DMS153 (cell line): ENCODE measurements at places on chromosomes 12 and 14.

GRCh38 chr12:102757154-102757881, 159.7 kb downstream of the PAH start:
- DNase-seq = peak; percentile 5

DNA sequence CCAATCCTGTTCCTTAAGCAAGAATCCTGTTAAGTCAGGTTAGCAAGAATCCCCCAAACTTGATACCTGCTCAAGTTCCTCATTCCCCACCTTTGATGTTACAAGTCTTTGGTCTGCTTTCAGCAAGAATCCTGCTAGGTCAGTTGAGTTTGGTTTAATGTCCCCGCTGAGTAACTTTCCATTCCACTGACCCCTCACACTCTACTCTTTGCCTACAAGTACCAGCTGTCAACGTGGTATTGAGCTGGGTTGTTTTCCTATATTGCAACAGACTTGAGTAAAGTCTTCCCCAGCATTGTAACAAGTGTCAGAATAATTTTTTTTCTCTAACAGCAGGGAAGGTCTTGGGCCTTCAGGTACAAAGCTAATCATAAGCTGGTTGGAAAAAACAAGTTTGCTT, 6.3 kb downstream of the PPM1H start:
- no peak for DNase-seq

DNA sequence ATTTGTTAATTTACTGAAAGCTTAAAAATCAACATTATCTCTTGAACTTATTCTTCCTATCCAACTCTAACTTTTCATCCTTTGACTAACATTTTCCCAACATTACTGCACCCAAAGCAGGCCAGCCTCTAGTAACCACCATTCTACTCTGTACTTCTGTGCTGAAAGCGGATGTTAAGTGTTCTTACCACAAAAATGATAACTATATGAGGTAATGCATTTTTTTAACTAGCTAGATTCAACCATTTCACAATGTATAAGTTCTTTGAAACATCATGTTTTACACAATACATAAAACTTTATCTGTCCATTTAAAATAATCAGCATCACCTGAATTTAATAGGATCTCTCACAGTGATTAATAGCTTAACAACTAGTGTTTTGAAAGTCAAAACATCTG, 468.5 kb upstream of the MGAT4C start:
- DNase-seq = no peak

GRCh38 chr14:103127861-103128598, 4.8 kb downstream of the TNFAIP2 start:
- no peak for DNase-seq

- DNase-seq = peak; percentile 44
Measured at GRCh38 chr14:55107766-55108554, 21.1 kb upstream of the LGALS3 start.

- no peak for DNase-seq
Measured at GRCh38 chr14:65213316-65213715, 111.0 kb upstream of the MAX start.

- DNase-seq = no peak
Measured at GRCh38 chr12:802242-803120, 50.1 kb downstream of the WNK1 start.

DNA sequence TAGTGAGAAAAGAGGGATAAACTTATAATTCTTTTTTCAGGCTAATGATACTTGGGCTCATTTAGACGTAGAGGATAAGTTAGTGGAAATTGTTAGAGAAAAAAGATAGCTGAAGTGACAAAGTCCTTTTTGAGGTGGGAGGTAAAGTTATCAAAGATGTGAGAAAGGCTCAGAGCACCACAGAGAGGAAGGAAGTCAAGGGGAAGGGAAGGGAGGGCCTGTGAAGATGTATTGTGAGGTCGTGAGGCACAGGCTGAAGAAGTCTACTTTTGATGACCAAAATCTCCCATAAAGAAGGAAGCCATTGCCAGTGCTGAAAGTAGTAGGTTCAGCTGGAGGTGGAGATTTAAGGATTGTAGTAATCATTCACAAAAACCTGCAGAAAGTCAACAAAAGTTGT, 19.4 kb upstream of the PTGDR start:
- DNase-seq = no peak

- peak; percentile 59 for DNase-seq
Measured at GRCh38 chr12:64824500-64825142, at the start of gene TBC1D30. Gene TBC1D30, plus strand, starts transcription at chr12:64824647. Its CDS starts 233 bp downstream, at chr12:64824880.

- DNase-seq = peak; percentile 6
Measured at GRCh38 chr12:46110928-46111699, 120.7 kb upstream of the SCAF11 start.

GRCh38 chr12:52587563-52587962, 13.7 kb downstream of the KRT72 start:
- DNase-seq = no peak

- DNase-seq = no peak
Measured at GRCh38 chr12:7229741-7230140, 40.3 kb downstream of the PEX5 start.

DNA sequence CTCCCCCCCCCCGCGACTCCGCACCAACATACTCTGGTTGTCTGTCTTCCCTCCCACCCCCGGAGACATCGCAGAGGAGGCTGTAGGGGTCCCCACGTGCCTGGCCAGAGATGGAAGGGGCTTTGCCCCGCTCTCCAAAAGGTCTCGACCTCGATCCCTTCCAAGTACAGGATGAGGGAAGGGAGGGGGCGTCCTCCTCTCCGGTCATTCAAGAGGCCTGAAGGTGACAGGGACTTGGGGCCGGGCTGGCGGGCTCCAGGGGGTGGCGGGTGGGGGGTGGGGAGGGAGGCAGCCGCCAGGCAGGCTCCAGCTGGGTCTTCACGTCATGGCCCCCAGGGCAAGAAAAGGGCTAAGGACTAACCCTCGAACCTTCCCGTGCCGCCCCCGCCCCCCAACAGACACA, 15.1 kb downstream of the TBX3 start:
- DNase-seq = no peak

DNA sequence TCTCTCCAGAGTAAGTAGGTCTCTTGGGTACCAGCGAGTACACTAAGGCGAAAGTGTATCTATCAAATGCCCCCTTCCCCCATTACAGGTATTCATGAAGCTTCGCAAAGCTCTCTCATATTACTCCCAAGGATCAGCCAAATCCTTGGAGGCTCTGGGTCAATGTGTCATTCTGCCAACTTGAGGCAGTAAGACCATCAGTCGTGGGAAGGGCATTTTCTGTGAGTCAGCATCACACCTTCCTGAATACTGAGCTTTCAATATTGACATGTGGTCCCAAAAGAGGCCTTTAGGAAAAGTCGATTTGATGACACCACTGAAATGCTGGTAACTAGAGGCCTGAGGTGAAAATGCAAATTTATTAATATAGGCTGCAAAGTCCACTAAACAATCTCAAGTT, 323.9 kb downstream of the LRIG3 start:
- DNase-seq = no peak

GRCh38 chr12:95533985-95534384, 17.3 kb downstream of the USP44 start:
- no peak for DNase-seq

DNA sequence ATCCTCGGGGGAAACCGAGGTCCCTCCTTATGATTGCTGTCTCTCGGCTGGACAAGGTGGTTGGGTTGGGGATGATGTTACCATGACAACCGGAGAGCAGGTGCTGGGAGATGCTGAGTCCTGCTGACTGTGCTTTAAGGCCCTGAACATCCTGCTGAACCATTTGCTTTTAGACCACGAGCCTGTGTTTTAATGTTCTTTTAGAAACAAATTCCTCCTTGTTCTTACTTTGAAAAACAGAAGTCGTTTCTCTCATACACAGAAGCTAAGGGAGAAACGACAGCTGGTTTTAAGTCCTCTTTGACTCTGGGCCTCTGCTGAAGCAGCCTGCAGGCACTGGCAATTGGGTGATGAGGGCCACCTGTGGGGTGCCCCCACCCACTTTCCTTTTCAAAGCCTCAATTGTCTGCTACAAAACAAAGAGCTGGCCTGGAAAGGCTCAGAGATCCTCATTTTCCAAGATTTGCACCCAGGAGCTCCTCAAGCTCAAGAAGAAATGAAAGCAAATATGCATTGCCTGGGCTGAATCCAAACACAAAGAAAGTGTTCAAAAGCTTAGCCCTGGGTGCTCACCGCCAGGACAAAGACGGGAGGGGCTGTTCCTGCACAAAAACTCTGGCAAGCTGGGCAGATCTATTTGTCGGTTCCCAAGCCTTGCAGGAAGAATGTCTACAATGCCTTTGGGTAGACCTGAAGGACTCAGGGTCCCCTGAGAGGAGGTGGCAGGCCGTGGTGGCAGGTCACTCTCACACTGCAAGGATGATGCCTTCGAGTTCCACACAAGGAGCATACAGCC, 90.0 kb upstream of the CLMN start:
- DNase-seq = no peak

DNA sequence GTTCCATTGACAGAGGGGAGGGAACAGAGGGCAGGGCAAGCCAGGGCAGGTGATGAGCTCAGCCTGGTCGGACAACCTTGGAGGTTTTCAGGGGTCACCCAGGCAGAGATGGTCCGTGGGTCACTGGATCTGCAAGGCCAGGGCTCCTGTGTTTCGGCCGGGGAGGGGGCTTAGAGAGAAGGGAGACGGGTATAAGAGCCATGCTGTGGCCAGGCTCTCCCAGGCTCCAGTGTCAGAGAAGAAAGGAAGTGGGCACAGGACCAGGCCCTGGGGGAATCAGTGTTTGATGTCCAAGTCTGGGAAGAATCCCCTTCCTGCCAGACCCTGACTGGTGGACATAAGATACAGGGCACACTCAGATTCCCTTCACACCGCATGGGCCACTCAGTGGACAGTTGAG, 36.9 kb downstream of the DIO3 start:
- DNase-seq = no peak

GRCh38 chr14:39107591-39107996, 4.6 kb upstream of the SEC23A start:
- DNase-seq = no peak

GRCh38 chr12:47247418-47247817, 167.7 kb upstream of the AMIGO2 start:
- DNase-seq = no peak

DNA sequence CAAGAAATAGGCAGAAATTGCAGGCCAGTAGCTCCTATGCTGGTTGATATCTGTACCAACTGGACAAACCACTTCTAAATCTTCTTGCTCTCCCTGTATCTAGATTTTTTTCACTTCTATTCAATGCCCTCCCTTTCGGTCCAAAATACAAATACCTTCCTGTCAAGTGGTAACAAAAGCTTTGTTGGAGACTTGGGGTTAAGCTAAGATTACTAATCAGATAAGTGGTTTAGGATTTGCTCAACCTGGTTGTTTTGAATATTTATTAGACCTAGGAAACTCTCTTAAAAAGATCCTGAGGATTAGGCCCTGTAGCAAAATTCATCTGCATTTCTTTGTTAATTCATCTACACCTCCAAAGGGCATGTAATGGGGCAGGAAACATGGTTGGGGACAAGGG, 410.1 kb downstream of the NAV3 start:
- no peak for DNase-seq

DNA sequence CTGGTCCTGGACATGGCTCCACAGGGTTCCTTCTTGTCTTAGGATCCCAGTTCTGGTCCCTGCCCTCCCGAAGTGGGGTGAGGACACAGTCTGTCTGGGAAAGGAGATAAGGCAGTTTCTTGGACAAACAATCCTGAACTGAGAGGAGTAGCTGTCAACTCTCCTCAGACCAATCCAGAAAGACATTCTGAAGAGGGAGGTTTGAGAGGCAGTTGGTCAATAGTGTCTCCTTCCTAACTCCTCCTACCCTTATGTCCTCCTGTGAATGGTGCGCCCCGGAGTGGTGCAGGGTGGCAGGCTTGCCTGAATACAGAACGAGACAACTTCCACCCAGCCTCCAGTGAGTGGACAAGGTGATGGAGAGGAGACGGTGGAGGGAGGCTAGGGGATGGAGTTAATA, 15.4 kb upstream of the ASIC1 start:
- no peak for DNase-seq

DNA sequence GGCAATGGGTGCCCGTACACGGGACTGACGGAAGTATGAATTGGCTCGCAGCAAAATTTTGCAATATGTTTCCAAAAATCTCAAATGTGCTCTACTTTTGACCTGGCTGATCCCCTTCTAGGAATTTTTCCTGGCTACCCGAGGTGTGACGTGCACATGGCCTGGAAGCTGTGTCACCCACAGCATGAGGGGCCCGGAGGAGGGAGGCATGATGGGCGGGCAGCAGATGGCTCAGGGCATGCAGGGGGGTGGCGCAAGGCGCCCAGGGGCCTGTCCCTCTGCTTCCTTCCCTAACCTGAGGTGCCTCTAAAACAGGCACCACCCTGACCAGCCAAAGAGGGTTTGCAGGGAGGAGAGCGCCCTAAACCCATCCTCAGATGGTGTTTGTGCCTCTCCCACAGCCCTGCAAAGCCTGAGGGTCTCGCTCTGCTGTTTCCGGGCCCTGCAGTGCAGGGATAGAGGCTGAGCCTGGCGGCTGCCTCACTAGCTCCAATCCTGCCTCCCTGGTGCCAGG, 6.7 kb downstream of the GPR132 start:
- no peak for DNase-seq

GRCh38 chr12:70615174-70615866, 21.9 kb downstream of the PTPRB start:
- DNase-seq = no peak

- no peak for DNase-seq
Measured at GRCh38 chr14:94052662-94053061, 26.5 kb downstream of the OTUB2 start.

DNA sequence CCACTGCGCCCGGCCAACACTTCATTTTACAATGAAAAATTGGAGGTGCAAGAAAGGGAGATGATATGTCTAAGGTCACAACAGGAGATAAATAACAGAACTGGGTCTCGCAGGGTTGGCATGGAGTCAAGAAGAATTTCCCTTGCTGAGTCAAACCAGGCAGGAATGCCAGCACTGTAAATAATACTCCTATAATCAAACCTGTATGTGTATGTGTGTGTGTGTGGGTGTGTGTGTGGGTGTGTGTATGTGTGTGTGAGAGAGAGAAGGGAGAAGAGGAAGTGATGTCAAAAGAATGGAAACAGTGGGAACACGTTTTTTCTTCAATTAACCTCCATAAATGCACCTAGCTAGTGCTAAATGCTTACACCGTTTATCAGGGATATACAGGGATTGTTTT, 70.4 kb downstream of the TMEM116 start:
- no peak for DNase-seq

DNA sequence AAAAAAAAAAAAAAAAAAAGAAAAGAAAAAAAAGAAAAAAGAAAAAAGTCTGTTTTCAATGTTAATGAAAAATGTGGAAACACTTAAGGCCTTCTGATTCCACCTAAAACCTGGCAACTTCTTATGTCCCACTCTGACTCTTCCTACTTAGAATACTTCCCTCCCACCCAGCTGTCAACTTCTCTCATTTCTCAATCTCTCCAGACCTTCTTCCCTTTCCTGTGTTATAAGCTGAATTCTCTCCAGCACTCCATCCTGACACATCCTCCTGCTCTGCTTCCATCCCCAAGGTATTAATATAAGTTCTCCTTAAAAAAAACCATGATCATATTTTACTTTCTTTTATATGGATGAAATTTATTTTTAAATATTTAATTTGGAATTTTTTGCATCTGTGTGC, 20.3 kb upstream of the TMTC1 start:
- no peak for DNase-seq

GRCh38 chr12:130606231-130606630, 109.9 kb downstream of the RIMBP2 start:
- no peak for DNase-seq

- DNase-seq = peak; percentile 10
Measured at GRCh38 chr12:55446326-55446725, 2.5 kb downstream of the OR6C2 start.

- DNase-seq = no peak
Measured at GRCh38 chr12:11756523-11756922, 107.0 kb downstream of the ETV6 start.

- no peak for DNase-seq
Measured at GRCh38 chr12:100499416-100499815, 25.8 kb downstream of the NR1H4 start.

GRCh38 chr12:130953771-130954543, at the start of gene ADGRD1:
Gene ADGRD1, plus strand, starts transcription at chr12:130953907. Its CDS starts 559 bp downstream, at chr12:130954466.
- no peak for DNase-seq
